A549 treated with AZD2906 at 1 μM for 4 hours (cell line): ENCODE measurements at places on chromosomes 3 and 15. TPM values are rescaled to one million over a fixed set of nuclear protein-coding genes. Genes with fewer than 3 reads are reported as not detected.

Gene BOC
- 4.8 to 6.4 TPM (median 5.5 TPM) in 5 replicates for total RNA-seq

Gene DHX30
- 39.8 to 44.9 TPM (median 43.8 TPM) in 5 replicates for total RNA-seq

Gene C2CD4B
- total RNA-seq = 0.10 to 0.37 TPM (median 0.24 TPM) in 5 replicates

Gene IFT80
- total RNA-seq = 11.0 to 17.6 TPM (median 11.6 TPM) in 5 replicates

Gene WNT5A
- total RNA-seq = 0.59 to 1.3 TPM (median 0.95 TPM) in 5 replicates

Gene C2CD4A
- 0.11 to 0.21 TPM (median 0.14 TPM) in 5 replicates for total RNA-seq

Gene ATP11B
- 7.5 to 12.8 TPM (median 11.0 TPM) in 5 replicates for total RNA-seq

Gene PROK2
- total RNA-seq = not detected in 5 replicates

Gene CIAO2A
- total RNA-seq = 110 to 169 TPM (median 116 TPM) in 5 replicates

Gene COL6A5
- total RNA-seq = not detected in 5 replicates

Gene FANCD2OS
- not detected in 5 replicates for total RNA-seq

Gene P3H2
- total RNA-seq = 31.8 to 47.5 TPM (median 39.7 TPM) in 5 replicates

Gene TMEM45A
- total RNA-seq = 1.8 to 2.6 TPM (median 1.9 TPM) in 5 replicates

Gene TBC1D2B
- 14.6 to 17.6 TPM (median 15.7 TPM) in 5 replicates for total RNA-seq

Gene GCNT3
- total RNA-seq = 102 to 122 TPM (median 111 TPM) in 5 replicates

Gene SH3GL3
- 0.25 to 0.62 TPM (median 0.51 TPM) in 5 replicates for total RNA-seq

Gene TPRG1
- 0.18 to 0.33 TPM (median 0.28 TPM) in 5 replicates for total RNA-seq

Gene MYRIP
- 0.05 TPM in 1 of 5 replicates, not detected in the others for total RNA-seq

Gene CIB1
- total RNA-seq = 179 to 224 TPM (median 221 TPM) in 5 replicates

Gene KLHL25
- 5.6 to 6.8 TPM (median 6.4 TPM) in 5 replicates for total RNA-seq

Gene INKA1
- total RNA-seq = 1.9 to 2.8 TPM (median 2.3 TPM) in 5 replicates

Gene NPHP3
- total RNA-seq = 6.7 to 9.0 TPM (median 8.8 TPM) in 5 replicates

Gene ZNF385D
- total RNA-seq = 0.06 TPM in 1 of 5 replicates, not detected in the others

Gene MNS1
- total RNA-seq = 1.9 to 3.4 TPM (median 2.6 TPM) in 5 replicates

Gene TERC
- 0.24 to 0.77 TPM (median 0.41 TPM) in 3 of 5 replicates, not detected in the others for total RNA-seq

Gene ALDH1A3
- 16.6 to 27.1 TPM (median 20.1 TPM) in 5 replicates for total RNA-seq

Gene CACNA1D
- 0.55 to 0.95 TPM (median 0.70 TPM) in 5 replicates for total RNA-seq

Gene ASB14
- not detected in 5 replicates for total RNA-seq

Gene CHRNA7
- 4.3 to 4.9 TPM (median 4.5 TPM) in 5 replicates for total RNA-seq

Gene SPATA12
- total RNA-seq = 0.29 to 0.55 TPM (median 0.39 TPM) in 5 replicates

Gene C3orf20
- total RNA-seq = 0.02 to 0.07 TPM (median 0.05 TPM) in 3 of 5 replicates, not detected in the others

Gene ITGA11
- 2.8 to 6.1 TPM (median 4.5 TPM) in 5 replicates for total RNA-seq

Gene SCG5
- 1.4 to 2.1 TPM (median 1.9 TPM) in 5 replicates for total RNA-seq

Gene ROPN1
- total RNA-seq = not detected in 5 replicates

Gene CCR4
- total RNA-seq = 0.01 to 0.08 TPM (median 0.04 TPM) in 4 of 5 replicates, not detected in the other

Gene SEMA4B
- 55.1 to 79.4 TPM (median 73.6 TPM) in 5 replicates for total RNA-seq
